ENCODE measurements at places on chromosomes 3 and 15. TPM values are rescaled to one million over a fixed set of nuclear protein-coding genes. Genes with fewer than 3 reads are reported as not detected.

DNA sequence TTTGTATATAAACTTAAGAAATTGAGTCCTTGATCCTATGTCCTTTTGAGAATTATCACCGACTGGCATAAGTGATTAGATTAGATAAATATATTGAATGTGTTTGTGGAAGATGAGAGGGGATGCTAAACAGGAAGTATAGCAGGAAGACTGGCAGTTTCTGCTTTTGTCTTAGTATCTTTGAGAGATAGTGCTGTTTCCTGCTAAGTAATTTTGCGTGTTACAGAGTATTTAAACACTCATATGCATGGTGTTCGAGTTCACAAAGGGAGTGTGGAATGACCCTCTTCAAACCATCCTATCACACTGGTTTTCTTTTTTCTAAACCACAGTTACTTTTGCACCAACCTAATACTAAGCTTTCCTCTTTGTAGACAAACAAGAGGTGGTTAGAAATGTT lies 106.0 kb downstream of the KLHL25 start:
- DNase-seq, result no peak

DNA sequence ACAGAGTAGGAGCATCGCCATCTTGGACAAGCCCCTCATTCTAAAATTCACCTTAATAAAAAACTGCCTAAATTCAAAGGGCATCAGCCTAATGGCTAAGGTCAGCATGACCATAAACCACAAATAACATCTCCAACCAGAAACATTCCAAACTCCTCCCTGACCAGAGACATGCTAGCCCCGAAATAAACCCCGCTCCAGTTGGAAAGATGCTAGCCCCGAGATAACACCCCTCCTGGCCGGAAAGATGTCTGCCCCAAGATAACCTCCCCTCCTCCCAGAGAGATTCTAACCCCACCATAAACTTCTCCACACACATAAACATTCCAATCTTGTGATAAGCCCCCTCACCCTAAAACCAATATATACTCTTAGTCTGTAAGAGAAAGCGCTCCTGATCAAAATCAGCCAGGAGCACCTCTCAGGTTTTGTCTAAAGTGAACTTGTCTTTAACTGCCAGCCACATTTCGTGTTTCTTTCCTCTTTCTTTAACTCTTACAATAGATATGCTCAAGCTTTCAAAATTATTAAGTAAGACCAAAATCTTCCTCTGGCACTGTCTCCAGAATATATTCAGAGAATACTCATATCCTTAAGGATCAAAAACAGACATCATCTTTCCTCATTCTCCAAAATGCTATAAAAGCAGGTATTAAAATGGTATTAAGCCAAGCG lies 104.1 kb downstream of the GSK3B start:
- no peak for DNase-seq

DNA sequence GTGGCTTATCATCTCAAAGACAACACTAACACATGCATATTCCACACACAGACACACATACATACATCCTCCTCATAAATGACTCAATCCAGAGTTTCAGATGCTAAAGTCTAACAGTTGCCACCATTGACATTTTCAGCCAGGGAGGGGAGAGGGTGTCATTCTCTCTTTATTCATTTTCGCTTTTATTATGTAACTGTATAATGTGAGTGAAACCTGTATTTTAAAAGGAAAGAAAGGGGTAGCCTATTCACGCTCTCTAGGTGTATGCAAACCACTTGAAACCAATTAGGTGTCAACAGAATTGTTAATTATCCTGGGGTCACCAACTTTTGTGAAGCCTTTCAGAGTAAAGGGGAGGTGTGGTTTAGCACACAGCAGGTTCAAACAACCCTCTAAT lies 1282.9 kb downstream of the ROBO2 start:
- DNase-seq, result peak; percentile 53

GRCh38 chr3:77381431-77381830 lies 341.5 kb downstream of the ROBO2 start:
- DNase-seq, result no peak

GRCh38 chr3:150972366-150973071 lies at the start of gene CLRN1:
Gene CLRN1 (minus strand): TSS chr3:150972727. CDS start chr3:150972708, 19 bp downstream.
- peak; percentile 44 for DNase-seq

DNA sequence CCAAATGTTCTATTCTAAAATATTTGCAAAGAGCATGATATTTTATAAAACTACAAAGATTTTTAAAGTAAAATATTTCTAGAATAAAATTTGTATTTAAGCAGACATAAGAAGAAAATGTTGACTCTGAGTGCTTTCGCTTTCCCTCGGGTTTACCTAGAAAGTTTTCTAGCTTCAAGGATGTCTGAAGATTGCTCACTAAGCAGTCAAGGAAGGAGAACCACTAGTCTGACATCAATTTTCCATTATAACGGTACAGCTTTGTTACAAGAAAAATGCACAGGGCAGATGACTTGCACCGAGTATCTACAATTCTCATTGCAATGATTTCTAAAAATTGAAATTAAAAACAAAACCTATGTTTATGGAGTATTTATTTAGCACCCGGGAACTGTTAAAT lies 14.2 kb downstream of the GPR15 start:
- DNase-seq, result no peak

IL5RA gene
- not detected for total RNA-seq

All from GM23338 (cell line).